B cell (primary cell): ENCODE measurements at places on chromosomes 11 and 22. TPM values are rescaled to one million over a fixed set of nuclear protein-coding genes. Genes with fewer than 3 reads are reported as not detected.

GRCh38 chr11:78381865-78382264 lies 35.8 kb downstream of the GAB2 start:
- no peak for DNase-seq

DNA sequence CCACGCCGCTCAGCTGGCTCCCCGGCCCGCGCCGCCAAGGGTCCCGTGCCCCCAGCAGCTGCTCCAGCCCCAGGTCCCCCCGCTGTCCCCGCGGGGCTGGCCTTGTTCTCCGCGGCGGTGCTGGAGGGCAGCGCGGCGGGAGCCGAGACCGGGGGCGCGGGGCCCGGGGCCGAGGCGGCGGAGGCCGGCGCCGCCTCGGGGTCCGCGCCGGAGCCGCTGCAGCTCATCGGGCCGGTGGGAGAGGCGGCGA lies 128 bp downstream of the TAF10 start:
- DNase-seq, result no peak

DNA sequence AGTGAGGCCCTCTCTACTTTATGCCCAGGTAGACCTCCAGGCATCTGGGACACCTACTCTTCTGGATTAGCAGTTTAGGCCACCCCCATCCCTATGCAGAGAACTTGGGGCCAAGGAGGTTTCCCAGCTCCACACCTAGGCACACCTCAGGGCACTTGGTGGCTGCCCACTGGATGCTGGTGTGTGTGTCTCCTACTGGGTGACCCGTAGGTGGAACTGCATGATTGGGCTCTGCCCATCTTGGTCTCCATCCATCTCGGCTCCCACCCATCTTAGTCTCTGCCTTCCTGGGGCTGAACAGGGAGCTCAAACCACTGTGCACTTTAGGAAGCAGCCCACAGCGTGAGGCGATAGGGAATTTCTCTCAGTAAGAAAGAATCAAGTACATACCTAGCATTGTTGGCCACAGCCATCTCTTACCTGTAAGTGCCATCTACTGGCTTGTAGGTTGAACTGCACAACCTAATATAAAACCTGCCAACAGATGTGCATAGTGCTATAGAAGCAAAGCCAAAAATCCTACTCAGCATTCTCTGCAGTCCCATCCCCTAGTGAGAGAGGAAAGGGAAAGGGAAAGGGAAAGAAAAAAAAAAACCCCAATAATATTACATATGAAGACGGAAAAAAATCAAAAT lies 61.6 kb upstream of the PTPN5 start:
- DNase-seq, result no peak

- no peak for DNase-seq
Observed at GRCh38 chr22:31680861-31681341, 18.9 kb upstream of the PISD start.

- DNase-seq, result no peak
Observed at GRCh38 chr11:69825037-69825834, 6.0 kb upstream of the FGF3 start.

- DNase-seq, result no peak
Observed at GRCh38 chr11:64436000-64436399, 77.0 kb downstream of the RPS6KA4 start.

DNA sequence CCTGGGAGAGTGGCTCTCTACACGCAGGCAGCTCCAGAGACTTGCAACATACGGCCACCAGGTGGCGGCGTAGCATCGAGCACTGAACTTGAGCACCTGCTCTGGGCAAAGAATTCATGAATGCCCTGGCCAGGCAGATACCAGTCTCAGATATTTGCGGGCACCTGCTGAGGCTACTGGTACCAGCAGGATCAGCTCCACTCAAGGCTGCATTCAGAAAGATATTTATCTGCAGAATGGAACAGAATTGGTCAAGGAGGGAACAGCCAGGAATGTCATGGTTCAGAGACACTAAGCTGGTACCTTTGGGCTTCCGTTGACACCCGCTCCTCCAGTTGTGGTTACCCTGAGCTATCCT lies 10.8 kb upstream of the CCDC86 start:
- DNase-seq, result peak; percentile 85

DNA sequence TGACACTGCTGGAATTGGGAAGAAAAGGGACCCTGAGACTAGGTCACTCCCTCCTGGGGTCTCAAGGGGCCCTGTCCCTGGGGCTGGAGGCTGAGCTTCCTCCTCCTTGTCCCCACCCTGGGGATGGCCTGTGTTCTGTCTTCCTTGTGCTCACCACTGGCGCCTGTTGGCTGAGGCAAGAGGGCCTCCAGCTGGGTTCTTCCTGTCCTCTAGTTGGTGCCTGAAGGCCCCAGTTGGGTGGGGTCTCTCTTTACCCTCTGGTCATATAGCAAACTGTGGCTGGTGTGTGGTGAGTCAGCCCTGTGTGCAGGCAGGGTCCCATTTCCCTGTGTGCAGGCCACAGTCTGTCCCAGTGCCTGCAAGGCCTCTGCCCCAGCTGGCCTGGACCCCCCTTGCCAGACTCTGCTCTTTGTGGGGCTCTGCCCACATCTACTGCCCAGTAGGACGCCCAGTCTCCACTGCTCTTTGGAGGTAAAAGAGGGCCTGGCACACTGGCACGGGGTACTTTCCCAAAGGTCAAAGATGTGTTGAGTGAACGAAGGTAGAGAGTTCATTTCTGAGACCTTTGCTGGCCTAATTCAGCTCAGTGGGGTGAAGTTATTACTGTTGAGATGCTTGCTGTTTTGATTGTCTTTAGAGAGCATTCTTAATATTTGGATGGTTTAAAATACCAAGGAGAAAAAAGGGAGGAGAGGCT lies 55.1 kb upstream of the CLDN5 start:
- DNase-seq, result no peak

DNA sequence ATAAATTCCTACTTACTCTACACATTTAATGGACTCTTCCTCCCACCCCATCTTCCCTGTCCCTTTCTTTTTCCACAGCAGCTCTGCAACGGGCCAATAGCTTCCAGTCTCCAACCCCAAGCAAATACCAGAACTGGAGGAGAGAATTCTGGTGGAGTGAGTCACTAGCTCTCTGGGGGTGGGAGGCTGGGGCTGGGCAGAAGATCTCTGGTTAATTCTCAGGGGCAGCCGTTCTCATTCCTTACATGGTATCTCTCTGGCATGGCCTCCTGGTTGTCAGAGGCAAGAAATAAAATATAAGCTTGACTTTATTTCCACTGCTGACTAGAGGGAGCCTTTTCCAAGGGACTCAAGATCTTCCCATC lies 90.4 kb upstream of the PARVA start:
- DNase-seq, result no peak

DNA sequence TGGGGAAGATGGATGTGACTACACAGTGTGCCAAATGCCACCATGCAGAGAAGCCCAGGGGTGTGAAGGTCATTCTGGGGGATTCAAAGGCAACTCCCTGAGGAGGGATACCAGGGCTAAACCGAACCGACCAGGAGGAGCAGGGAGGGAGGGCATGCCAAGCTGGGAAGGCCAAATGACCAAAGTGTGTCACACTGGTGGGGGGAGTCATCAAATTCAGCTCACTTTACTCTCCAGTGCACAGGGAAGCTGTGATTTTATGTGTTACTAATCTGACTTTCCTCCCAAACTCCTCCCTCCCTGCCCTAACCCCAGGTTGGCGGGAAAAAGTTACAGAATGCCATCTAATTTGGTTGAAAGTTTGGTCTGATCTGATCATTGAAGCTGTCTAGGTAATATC lies 29.7 kb upstream of the TSKU start:
- no peak for DNase-seq

- no peak for DNase-seq
Observed at GRCh38 chr11:89463266-89463780, 27.9 kb downstream of the NOX4 start.

Gene BTG4
- total RNA-seq, result not detected in 2 replicates

Gene LMO2
- total RNA-seq, result 6.2 and 7.3 TPM in 2 replicates

Gene MS4A14
- 3.4 and 4.9 TPM in 2 replicates for total RNA-seq

Gene MS4A7
- total RNA-seq, result 27.2 and 29.1 TPM in 2 replicates

Gene MISFA
- total RNA-seq, result 1.2 and 3.2 TPM in 2 replicates
